ENCODE measurements at places on chromosomes 7 and 10.
A peak's percentile ranks its signal among the peaks of the same experiment; 100 is the strongest.

DNA sequence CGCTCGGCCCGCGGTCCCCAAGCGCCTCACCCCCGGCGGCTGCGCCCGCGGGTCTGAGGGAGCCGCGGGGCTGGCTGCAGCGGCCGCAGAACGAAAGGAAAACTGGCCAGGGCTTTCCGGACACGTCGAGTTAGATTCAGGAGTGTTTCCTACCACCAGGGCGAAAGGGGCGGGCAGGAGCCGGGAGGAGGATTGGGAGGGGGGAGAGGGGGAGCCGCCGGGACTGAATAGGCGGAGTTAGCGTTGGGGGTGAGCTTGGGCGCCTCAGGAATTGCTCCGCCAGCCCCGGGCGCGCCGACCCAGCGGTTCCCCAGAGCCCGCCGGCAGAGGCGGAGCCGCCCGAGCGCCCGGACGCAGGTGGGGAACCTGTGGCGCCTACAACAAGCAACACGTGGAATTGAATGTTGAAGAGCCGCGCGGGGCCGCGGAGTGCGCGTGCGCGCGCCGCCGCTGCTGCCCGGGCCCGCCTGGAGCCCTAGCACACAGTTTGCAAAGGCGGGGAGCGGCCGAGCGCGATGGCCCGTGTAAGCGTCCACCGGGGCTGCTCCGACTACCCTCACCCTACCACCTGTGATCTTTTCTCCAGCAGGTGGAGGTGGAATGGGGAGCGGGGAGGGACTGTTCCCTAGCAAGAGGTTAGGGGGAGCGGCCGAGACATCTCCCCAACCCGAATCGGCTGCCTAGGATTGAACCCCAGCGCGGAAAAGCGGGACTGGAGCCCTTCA lies at the start of gene CADPS2:
TSS of gene CADPS2 (minus strand) at position 104 of the 725 bp plus-strand sequence. CDS start 123 bp downstream, outside the sequence.
- peak; percentile 19 for DNase-seq

DNA sequence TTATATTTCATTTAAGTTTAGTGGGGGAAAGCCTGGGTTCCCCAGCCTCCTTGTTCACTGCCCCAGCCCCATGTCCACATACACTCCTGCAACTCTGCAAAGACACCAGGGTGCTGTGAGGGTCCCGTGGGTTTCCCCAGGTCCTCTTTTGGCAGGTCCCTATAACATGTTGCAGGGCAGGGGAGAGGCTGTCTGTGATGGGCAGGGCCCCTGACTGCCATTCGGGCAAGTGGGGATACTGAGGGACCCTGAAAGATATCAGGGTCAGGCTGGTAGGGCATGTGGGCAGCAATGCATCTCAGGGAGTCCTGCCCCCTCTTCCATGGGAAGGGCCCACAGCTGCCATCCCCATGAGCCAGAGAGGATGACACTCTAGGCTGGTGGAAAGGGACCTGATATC lies 28.4 kb downstream of the RASGEF1A start:
- DNase-seq = no peak

DNA sequence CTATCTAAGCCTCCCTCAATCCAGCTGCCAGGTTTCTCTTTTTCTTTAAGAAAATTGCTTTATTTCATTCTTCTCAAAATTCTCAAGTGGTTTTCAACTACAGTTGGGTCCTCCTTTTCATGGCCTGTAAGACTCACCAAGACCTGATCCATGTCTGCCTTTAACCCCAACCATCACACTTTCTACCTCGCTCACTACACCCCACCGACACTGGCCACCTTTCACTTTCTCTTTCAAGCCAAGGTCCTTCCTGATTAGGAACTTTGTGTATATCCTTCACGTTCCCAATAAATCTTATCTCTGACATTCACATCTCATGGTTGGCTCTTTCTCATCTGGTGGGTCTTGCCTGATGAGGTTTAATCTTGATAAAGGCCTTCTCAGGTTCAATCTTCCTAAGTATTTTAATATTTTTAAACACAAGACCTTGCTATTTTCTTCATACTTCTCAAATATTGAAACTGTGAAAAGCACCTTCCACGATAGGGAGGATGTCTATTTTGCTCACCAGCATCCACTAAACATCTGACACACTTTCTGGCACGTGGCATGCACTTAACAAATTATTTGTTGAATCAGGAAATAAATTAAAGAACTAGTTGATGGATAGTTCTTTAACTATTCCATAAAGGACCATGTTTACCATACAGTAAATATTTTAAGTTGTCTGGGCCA lies 624.8 kb downstream of the GRID1 start:
- DNase-seq = no peak

- DNase-seq = no peak
Measured at GRCh38 chr10:81981724-81982123, 106.7 kb downstream of the NRG3 start.

GRCh38 chr7:50664937-50665336 lies 99.7 kb upstream of the DDC start:
- no peak for DNase-seq

GRCh38 chr7:18895456-18895855 lies 222.0 kb downstream of the TWIST1 start:
- DNase-seq = no peak

DNA sequence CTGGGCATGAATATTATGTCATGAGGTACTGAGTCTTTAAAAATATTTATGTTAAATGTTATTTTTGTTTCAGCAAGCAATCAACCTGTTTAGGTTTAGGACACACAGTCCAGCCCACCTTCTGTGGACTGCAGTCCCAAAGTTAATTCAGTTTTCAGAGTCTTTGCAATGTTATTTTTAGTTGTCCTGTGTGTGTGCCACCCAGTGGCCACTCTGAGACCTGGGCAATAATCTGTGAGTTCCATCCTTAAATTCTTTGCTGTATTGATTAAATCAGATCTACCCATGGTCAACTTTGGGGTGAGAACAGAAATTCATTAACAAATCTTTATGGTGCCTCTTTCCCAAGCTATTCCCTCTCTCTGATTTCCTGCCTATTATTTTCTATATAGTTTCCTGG lies 415.1 kb downstream of the CCSER2 start:
- no peak for DNase-seq

DNA sequence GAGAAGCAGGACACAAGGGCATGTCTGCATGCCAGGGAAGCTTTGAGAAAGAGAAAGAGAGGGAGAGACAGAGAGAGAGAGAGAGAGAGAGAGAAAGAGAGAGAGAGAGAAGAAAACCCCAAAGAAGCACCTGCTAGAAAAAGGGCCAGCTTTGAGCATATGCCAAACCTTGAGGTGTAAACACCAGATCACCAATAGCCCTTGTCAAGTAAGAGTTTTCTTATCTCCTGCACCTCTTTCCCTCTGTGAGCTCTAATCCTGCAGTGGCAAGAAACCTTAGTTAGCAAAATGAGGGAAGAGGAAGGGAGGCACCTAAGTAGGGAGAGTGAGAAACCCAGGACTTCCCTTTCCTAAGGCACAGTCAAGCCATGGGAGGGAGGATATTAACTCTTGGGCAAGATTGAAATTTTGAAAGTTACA lies 11.3 kb upstream of the TRDMT1 start:
- no peak for DNase-seq

GRCh38 chr10:133207627-133208026 lies 22.4 kb upstream of the UTF1 start:
- no peak for DNase-seq

DNA sequence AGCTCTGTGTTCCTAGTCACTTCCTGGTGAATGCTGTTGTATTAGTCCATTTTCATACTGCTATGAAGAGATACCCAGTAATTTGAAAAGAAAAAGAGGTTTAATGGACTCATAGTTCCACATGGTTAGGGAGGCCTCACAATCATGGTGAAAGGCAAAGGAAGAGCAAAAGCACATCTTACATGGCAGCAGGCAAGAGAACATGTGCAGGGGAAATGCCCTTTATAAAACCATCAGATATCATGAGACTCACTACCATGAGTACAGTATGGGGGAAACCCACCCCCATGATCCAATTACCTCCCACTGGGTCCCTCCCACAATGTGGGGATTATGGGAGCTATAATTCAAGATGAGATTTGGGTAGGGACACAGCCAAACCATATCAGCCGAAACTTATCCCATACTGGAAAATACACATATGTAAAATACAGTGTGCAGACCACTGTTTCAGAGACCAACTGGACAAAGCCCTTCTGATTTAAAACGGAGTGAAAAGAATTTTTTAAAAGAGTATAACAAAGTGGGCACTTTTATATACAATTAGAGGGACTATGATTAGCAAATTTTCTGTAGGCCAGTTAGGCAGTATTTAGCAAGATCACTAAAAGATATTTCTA lies 8.0 kb downstream of the CYREN start:
- DNase-seq = no peak

- no peak for DNase-seq
Measured at GRCh38 chr10:99341860-99342490, 12.8 kb downstream of the CNNM1 start.

DNA sequence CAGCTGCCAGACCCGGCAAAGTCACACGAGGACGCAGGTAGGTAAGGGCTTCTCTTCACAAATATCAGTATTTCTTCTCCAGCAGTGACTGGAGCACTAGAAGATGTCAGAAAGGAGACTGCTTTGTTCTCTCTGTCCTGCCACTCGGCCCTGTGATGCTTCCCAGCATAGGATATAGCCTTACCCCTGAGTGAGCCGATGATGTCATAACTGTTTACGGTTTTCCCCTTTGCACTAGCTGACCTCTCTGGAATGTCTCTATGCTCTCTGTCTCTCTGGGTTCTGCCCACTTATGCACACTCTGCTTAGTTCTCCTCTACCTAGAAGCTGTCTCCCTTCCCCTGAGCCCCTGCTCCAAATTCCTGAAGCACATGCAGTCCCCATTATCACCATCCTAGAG lies 167.5 kb upstream of the PODXL start:
- no peak for DNase-seq
